ENCODE measurements at places on chromosomes 1 and 21.
A peak's percentile ranks its signal among the peaks of the same experiment; 100 is the strongest.

DNA sequence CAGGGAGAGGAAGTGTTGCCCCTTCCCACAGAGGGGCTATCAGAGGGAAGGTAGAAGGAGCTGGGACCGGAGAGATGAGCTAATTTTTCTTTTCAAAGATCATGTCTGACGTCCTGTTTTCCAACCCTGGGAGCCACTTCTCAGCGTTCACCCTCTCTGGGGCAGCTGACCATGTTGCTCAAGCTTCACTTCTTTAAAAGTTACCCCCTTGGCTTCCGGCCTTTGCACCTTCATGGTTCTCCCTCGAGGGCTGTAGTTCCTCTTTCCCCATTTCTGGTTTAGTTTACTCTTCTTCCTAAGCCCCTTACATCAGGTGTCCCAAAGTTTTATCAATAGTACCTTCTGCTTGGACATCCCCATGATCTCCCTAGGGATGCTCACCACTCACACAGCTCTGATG, 23.8 kb upstream of the CSF1 start:
- no peak for DNase-seq

DNA sequence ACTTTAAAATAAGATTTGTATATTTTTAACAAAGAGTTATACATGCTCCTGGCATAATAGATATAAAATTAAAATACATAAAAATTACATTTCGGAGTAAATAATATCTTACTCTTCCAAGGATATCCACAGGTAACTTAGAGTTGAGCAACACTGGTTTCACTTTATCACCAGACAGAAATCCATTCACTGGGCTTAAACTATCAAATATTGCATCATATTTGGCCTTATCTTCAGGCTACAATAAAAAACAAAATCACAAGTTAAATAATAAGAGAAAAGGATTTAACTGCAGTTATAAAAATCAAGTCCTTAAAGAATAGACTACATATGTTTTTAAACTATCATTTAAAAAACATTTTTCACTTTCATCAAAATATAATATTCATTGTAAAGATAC, 55.5 kb downstream of the EPS15 start:
- DNase-seq = no peak

DNA sequence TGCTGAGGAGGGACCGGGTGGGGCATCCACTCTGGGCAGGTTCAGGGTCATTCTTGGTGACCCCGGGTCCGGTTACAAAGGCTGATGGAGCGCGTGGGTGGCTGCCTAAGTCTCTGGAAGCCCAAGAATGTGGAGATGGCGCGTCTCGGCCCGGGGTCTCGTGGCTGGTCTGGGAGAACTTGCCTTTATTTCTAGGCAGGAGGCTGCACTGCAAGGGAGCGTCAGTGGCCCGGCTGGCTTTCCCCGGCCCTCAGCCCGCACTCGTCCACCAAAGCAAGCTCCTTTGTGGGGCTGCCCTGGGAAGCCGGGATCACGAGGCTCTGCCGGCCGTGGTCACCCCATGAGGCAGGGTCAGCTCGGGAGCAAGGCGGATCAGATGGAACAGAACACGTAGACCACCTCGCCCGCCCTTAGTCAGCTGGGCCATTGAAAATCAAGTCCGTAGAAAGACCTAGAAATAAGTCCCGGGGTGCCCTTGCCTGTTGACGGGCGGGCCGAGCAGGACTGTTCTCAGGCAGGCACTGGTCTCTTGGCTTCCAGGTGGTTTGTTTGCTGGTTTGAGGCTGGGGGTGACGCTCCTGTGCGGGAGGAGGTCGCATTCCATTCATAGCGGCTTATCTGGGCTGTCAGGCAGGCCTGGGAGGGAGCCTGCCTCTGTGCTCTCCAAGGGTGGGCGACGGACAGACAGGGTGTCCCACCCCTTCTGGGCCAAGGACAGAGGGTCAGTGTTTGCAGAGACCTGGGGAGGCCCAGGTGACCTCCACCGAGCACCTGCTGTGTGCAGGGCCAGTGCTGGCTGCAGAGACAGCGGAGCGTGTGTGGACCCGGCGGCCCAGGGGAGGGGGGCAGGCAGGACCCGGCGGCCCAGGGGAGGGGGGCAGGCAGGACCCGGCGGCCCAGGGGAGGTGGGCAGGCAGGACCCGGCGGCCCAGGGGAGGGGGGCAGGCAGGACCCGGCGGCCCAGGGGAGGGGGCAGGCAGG, 25.8 kb downstream of the COL18A1 start:
- no peak for DNase-seq

DNA sequence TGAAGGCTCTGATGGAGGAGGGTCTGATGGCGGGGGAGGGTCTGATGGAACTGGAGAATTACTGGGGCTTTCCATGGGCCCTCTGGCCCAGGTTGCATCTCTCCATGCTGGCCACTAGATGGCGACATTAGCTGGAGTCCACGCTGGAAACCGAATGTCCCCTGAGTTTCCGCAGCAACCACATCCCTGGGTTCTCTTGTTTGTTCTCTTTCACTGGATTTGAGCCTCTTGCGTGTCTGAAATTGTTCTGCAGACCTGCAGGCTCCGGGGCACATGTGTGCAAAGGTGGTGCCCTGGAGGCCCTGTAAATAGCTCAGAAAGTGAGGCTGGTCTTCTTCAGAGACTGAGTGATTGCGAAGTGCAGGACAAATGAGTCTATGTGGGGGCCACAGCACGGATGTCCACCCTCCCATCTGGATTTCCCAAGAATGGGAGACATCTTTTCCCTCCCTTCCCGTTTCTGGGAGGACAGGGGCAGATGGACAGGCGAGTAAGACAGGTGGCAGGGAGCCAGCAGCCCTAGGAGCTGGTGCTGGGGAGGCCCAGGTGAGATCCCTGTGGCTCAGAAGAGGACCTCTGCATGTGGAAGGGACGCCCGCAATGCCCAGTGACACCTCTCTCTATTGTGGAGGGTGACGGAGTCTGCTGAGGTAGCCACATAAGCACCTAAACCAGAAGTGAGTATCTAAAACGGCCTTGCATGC, 73.2 kb upstream of the ABCG1 start:
- DNase-seq = peak; percentile 64

DNA sequence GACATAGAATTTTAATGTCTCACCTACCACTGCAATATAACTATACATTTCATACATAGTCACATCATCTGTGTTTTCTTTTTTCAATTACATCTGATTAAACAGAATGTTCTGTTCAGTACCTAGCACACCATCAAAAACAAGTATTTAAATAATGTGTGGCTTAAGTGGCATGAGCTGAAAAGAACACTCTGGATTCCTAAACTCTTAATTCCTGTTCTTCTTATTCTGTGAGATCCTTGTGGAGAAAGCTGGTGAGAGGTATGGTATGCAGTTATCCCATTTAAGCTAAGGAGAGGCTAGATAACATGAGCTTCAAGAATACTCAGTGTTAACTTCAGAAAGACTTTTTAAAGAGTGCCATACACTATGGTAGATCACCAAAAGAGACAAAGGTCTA, 5.5 kb downstream of the TP53BP2 start:
- no peak for DNase-seq

- DNase-seq = no peak
These were observed 4.2 kb downstream of the SCNN1D start for GRCh38 chr1:1284221-1285101.

DNA sequence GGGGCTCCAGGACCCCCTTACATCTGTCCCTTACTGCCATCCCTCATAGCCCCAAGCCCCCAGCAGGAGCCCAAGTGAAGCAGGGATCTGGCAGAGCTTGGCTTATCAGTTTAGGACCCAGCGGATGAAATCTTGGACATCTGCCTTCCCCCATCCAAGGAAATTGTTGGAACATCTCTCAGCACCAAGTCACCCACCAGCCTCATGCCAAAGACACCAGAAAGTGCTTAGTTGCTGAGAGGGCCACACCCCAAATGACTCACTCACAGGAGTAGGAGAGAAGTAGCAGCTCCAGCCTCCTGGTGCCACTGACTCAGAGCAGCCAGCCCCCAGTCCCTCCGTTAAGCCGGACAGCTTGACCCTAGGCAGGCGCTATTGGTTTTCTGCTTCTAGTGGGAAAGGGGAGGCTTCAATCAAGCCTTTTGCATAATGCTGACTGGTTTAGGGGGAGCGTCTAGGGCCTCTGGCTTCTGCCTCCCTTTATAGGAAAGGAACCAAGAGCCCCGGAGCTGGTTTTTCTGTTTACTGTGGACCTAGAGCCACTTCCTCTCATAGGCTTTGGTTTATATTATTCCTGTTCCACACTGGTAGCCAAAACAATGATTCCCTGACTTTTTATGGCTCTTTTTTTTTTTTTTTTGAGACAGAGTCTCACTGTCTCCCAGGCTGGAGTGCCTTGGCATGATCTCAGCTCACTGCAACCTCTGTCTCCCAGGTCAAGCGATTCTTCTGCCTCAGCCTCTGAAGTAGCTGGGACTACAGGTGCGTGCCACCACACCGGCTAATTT, 114.2 kb upstream of the IPO9 start:
- DNase-seq = no peak

DNA sequence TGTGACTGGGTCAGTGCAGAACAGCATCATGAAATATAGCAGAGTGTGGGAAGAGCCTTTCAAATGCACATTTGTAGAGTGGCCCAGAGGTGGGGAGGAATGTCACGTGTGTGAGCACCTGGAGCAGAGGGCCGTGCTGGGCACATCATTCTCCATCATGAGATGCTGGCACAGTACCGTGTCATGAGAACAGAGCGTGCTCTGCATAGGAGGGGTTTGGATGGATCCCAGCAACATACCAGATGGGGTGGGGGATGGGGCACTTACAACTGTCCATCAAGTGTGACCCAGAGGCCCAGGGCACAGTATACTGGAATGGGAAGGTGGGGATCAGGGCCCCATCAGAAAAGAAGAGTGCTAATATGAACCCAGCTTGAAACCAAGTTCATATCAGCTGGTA, 182.0 kb downstream of the LMX1A start:
- DNase-seq = no peak

Data from activated CD4-positive, alpha-beta T cell treated with anti-CD3 and anti-CD28 coated beads, Interleukin-2, amount 50 U/mL, for 1 hour (primary cell).